ENCODE measurements at places on chromosomes 2 and 18. TPM values are rescaled to one million over a fixed set of nuclear protein-coding genes. Genes with fewer than 3 reads are reported as not detected.

Gene NFATC1
- 4.2 TPM for total RNA-seq

Gene OTOS
- total RNA-seq: 0.50 TPM

DNA sequence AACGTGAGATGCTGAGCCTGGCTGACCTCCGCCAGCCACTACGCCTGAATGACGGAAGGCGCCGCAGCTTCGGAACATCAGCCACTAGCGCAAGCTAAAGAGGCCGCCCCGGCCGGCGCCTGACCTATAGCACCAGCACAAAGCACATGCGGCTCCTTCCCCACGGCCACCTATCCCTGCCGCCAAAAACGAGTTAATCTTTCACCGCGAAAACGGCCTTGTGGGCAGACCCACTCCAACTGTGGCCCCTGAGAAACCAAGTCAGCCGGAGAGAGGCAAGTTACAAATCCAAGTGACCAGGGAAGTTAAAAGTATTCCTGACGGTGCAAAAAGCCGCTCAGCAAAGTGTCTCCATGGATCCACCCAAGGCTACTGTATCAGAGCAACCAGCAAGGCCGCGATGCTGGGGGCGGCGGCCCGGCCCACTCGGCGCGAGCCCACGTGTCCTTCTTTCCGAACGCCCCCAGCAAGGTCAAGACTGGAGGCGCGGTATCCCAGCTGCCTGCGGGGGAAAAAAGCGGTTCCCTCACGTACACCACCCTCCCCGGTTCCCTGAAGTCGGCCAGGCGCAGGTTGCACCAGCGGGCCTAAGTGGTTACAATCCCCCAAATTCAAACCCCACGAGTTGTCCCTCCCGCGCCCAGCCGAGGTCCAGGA is 575 bp downstream of the HSPD1 start:
- peak overlapping the region; percentile 71 for H3K4me3 ChIP-seq
- peak overlapping the region; percentile 91 for H3K27ac ChIP-seq
- H3K27me3 ChIP-seq: no peaks in the 10 kb centered on the region
- peaks cover 5% of the 10 kb centered on the region for H3K36me3 ChIP-seq
- H3K4me1 ChIP-seq: peaks cover 29% of the 10 kb centered on the region
- peak; percentile 84 for DNase-seq

Gene VWA3B
- total RNA-seq: not detected

GRCh38 chr18:50806208-50806616 is 13.6 kb downstream of the MRO start:
- no peaks in the 10 kb centered on the region for H3K36me3 ChIP-seq
- peak overlapping the region; percentile 85 for H3K27ac ChIP-seq
- no peaks in the 10 kb centered on the region for H3K27me3 ChIP-seq
- DNase-seq: peak; percentile 78

- peak overlapping the region; percentile 72 for H3K27ac ChIP-seq
- DNase-seq: peak; percentile 46
- H3K4me1 ChIP-seq: peaks cover 14% of the 10 kb centered on the region
- H3K4me3 ChIP-seq: no peak overlapping the region
- H3K27me3 ChIP-seq: no peaks in the 10 kb centered on the region
Observed at GRCh38 chr2:201057087-201057521, 14.4 kb downstream of the HYCC2 start.

GRCh38 chr2:196924051-196924450 is 2.5 kb downstream of the PGAP1 start:
- no peak overlapping the region for H3K27ac ChIP-seq
- peaks cover 7% of the 10 kb centered on the region for H3K4me1 ChIP-seq
- H3K36me3 ChIP-seq: no peaks in the 10 kb centered on the region
- H3K4me3 ChIP-seq: no peak overlapping the region
- no peaks in the 10 kb centered on the region for H3K27me3 ChIP-seq

All from hepatocyte (in vitro differentiated cells).